ENCODE measurements at places on chromosomes 12 and 14.

DNA sequence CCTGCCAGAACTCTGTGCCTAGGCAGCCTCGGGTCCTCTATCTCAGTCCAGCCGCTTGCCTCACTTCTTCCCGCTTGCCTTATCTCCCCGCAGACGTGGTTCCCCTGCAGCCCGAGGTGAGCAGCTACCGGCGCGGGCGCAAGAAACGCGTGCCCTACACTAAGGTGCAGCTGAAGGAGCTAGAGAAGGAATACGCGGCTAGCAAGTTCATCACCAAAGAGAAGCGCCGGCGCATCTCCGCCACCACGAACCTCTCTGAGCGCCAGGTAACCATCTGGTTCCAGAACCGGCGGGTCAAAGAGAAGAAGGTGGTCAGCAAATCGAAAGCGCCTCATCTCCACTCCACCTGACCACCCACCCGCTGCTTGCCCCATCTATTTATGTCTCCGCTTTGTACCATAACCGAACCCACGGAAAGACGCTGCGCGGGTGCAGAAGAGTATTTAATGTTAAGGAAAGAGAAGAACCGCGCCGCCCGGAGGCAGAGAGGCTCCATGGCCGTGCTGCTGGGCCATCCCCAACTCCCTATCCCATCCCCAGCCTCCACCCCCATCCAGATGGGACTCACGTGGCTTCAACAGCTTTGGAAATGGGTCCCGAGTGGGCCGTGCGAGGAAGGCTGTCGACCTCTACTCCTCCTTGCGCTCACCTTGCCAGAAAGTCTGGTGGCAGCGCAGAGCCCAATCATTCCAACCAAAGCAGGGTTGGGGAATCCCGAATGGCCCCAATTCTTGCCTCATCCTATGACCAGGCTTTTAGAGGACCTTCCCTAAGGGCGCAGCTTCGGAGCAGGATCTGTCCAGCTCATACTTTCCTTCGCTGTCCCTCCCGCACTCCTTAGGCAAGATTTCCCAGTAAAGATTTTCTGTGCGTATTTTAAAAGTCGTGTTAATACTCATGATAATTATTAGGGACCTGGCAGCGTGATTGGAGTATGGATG, 6.5 kb downstream of the HOXC13 start:
- DNase-seq, result no peak

DNA sequence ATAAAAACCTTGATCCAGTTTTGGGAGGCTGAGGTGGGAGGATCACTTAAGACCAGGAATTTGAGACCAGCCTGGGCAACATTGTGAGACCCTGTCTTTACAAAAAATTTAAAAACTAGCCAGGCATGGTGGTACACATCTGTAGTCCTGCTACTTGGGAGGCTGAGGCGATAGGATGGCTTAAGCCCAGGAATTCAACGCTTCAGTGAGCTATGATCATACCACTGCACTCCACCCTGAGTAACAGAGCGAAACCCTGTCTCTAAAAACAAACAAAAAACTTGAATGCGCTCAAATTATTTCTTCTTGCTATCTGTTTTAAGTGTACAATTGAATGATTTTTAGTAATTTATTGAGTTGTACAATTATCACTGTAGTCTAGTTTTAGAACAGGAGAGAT, 20.1 kb downstream of the WDR20 start:
- DNase-seq, result no peak

DNA sequence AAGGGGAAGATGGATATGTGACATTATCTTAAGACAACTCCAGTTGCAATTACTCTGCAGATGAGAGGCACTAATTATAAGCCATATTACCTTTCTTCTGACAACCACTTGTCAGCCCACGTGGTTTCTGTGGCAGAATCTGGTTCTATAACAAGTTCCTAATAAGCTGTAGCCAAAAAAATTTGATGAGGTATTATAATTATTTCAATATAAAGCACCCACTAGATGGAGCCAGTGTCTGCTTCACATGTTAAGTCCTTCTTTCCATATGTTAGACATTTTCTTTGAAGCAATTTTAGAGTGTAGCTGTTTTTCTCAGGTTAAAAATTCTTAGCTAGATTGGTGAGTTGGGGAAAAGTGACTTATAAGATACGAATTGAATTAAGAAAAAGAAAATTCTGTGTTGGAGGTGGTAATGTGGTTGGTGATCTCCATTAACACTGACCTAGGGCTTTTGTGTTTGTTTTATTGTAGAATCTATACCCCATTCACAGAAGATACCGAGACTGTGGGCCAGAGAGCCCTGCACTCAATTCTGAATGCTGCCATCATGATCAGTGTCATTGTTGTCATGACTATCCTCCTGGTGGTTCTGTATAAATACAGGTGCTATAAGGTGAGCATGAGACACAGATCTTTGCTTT, 36.9 kb downstream of the PSEN1 start:
- peak; percentile 56 for DNase-seq

- peak; percentile 47 for DNase-seq
These were observed 8.6 kb downstream of the PDE3A start for GRCh38 chr12:20376984-20377383.

- DNase-seq, result no peak
These were observed 142.3 kb downstream of the CACNA1C start for GRCh38 chr12:2195085-2195484.

GRCh38 chr14:95237958-95238340, 80.6 kb upstream of the DICER1 start:
- DNase-seq, result no peak

Data from EH (cell line).